ENCODE measurements at places on chromosomes 3 and 15.
A peak's percentile ranks its signal among the peaks of the same experiment; 100 is the strongest.

DNA sequence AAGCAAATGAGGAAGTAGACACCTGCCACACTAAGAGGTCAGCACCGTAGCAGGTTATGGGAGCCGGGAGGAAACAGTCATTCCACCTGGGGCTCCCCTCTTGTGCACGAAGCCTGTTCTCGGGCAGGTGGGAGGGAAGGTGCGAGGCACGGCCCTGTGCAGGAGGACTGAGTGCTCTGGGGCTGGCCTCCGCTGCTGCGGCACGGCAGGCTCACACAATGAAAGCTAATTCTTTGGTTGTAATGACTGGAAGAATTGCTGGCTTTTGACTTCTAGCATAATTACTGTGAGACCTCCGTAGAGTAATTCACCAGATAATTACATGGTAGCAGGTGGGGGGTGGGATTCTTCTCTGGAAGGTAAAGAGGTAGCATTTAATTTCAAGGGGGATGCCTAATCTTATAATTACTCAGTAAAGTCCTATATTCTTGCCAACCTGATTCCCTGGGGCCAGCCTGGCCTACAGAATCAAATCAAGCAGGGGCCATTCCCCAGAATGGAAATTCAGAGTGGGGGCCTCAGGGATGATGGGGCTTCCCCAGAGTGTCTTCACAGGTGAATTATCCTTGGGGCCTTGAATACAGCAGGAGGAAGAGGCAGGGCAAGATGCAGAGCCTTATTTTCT is 129.1 kb downstream of the TPRA1 start:
- DNase-seq: no peak

DNA sequence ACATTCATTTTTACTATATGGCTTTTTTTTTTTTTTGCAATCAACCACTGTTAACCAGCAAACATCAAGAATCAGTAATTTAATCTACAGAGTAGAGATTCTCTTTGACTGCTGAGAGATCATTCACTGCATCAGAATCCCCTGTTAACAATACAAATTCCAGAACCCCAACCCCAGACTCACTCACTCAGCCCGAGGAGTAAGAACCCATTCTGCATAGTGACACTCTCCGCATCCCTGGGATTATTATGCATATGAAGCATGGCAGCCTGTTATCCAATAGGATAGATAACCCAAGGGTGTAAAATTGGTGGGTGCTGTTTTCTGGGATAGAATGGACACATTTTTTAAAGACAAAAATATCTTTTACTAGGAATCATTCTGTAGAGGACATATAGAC is 76.3 kb upstream of the CCDC39 start:
- no peak for DNase-seq

- DNase-seq: no peak
Observed at GRCh38 chr3:53239800-53240199, 16.0 kb downstream of the TKT start.

- peak; percentile 29 for DNase-seq
Observed at GRCh38 chr15:95839367-95839782, 491.1 kb upstream of the NR2F2 start.

DNA sequence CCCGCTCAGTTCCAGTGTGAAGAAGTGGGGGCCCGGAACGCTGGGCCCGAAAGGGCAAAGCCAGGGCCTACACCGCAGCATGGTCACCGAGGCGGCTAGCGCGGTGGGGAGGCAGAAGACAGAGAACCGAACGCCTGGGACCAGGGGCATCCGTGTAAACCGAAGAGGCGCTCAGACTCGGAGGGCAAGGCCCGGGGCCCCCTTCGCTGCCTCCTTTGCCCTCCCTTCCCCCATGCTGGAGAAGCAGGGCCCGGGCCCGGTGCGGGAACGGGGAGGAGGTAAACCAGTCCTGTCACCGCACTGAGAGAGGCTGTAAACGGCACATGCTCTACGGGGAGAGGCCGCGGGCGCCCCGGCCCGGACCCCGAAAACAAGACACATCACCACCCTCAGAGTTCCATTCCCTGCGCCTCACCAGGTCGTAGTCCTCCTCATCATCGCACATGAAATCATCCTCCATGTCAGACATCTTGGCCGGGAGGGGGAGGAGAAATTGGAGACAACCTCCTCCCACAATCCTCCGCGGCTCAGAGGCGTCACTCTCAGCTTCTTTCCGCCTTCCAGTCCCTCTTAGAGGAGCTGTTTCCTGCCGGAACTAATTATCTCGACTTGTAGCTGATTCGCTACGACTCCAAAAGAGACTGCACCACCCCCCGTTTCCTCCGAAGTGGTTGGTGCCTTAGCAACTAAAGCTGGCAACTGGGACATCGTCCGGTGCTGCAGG is at the start of gene COPS2:
COPS2 (minus strand) TSS at position 490 of the 724 bp plus-strand sequence; CDS start at position 469, 21 bp downstream.
- peak; percentile 97 for DNase-seq

DNA sequence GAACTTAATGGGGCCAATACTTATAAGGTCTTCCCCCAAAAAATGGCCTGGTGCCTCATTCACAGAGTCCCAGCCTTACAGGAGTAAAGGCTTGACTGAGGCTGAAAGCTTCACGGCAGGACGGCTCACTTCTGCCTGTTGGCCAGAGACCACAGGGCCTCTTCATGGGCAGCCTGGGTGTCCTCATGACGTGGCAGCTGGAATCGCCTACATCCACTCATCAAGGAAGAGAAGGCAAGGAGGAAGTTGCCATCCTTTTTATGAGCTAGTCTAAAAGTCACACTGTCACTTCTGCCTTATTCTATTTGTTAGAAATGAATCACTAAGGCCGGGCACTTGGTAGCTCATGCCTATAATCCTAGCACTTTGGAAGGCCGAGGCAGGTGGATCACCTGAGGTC is 89.3 kb upstream of the DGKG start:
- DNase-seq: no peak

GRCh38 chr3:8972639-8973038 is 9.4 kb upstream of the RAD18 start:
- no peak for DNase-seq

GRCh38 chr3:152120601-152121269 is 148.0 kb upstream of the MBNL1 start:
- no peak for DNase-seq

GRCh38 chr3:105118905-105119304 is 247.8 kb upstream of the ALCAM start:
- DNase-seq: no peak

DNA sequence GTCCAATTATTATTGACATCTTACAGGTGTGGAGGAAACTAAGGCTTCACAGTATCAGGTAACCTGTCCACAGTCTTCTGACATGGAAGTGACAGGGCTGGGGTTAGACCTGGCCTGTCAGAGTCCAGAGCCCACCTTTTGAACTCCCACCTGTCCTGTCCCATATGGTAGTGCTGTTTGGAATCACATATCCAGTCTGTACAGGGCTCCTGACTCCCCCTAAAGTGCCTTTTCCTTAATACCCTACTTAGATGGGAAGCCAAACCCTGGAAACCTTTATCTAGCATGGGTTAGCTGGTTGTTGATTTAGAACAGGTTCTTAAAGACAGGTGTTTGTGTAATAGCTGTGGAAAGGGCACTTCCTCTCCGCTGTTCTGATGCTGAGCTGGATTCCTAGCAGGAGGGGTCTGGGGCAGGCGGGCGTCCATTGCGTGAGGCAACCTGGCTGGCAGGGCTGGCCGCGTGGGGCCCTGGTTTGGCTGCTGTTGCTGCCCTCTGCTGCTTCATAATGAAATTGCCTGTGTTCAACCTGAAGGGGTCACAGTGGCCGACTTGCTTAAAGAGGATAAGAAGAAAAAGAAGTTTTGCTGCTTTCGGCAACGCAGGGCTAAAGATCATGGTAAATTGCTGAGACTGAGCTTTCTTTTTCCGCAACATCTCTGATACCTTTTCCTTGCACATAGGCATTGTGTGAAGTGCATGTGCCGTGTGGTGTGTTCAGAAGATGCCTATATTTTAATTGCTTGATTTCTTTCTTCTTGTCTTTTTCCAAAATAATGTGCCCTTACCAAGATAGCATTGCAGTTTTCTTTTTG is 136.2 kb downstream of the CHDH start:
- peak; percentile 50 for DNase-seq

DNA sequence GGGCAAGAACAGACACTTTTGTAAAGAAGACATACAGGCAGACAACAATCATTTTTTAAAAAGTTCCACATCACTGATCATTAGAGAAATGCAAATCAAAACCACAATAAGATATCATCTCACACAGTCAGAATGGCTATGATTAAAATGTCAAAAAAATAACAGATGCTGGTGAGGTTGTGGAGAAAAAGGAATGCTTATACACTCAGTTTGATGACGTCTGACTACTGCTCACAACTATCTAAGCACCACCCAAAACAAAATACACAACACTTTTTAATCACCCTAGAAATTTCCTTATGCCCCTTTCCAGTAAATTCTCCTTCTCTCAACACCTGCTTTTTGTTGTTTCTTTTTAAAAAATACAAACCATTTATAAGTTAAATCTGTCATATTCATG is 228.8 kb downstream of the ISL2 start:
- no peak for DNase-seq

DNA sequence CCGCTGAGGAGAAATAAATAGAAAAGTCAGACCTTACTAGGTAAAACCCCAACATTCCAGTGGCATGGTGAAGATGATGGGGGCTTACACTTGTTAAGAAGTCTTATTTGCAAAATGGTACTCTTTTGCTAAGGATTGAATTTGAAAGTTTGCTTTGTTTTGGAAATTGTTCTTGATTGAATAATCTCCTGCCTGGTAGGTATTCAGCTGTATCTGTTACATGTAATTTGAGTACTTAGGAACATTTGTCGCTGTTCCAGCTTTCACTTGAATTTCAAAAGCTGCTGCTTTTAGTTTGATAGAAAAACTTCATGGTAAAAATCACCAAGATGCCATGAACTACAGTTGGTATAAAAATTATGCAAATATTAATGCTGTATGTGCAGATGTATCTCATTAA is 44.6 kb downstream of the TFG start:
- no peak for DNase-seq

GRCh38 chr3:37785736-37786135 is 75.9 kb upstream of the CTDSPL start:
- no peak for DNase-seq
